ENCODE measurements at places on chromosomes 3 and 15.
A peak's percentile ranks its signal among the peaks of the same experiment; 100 is the strongest.

- DNase-seq: no peak
These were observed 59.8 kb upstream of the BOC start for GRCh38 chr3:113151461-113152031.

GRCh38 chr3:191808073-191808472, 347.1 kb downstream of the PYDC2 start:
- DNase-seq: no peak

DNA sequence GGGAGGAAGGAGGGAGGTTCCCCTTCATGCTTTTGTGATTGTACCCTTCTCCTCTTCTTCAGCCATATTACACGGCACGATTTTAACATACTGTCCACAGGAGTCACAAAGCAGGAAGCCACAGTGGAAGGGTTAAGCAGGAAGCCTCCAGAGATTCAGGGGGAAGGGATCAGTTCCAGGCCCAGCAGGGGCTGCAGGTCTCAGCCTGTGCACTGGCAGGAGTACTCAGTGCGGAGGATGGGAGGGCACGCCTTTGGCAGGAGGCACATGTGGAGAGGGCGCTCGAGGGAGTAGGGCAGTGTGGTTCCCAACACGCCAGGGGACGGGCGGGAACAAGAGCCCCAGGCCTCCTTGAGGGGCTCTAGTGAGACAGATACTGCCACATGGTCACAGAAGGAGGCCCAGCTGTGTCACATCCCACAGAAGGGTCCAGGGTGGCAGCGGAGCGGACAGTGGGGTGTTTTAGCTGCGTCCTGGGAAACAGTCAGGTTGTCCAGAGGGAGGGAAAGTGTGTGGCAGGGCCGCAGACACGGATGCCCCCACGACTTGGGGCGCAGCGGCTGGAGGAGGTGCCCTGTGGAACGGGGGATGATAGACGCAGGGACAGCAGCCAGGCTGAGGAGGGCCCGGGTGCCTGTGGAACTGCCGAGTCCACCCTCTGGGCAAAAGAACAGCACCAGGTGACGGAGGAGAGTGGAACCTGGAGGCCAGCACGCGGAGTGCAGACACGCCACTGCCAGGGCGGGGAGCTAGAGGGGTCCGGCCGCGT, 77.5 kb downstream of the CHSY1 start:
- no peak for DNase-seq

- no peak for DNase-seq
These were observed 164.4 kb downstream of the OPA1 start for GRCh38 chr3:193757457-193757856.

- no peak for DNase-seq
These were observed 14.7 kb downstream of the IDH2 start for GRCh38 chr15:90087454-90088154.

DNA sequence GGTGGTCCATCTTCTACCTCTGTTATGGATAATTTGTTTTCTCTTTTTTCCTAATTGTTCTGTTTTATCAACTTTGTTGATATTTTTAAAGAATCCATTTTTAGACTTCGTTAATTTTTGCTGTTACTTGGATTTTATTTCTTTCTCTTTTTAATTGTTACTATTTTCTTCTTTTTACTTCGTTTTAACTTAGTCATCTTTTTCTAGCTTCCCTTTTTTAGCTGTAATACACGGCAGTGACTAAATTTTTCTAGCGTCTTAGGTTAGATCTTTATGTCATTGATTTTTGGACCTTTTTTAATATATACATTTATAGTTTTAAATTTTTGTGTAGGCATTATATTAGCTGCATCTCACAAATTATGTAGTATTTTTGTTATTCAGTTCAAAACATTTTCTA, 33.1 kb downstream of the ARIH2 start:
- DNase-seq: no peak

DNA sequence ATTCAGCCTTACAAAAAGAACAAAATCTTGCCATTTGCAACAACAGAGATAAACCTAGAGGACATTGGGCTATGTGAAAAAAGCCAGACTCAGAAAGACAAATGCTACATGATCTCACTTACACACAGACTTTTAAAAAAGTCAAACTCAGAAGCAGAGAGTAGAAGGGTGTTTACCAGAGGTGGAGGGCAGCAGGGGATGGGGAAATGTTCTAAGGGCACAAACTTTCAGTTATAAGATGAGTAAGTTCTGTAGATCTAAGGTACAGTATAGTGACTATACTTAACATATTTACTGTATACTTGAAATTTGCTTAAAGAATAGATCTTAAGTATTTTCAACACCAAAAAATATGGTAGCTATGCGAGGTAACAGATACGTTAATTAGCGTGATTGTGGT, 3.0 kb downstream of the MYEF2 start:
- DNase-seq: no peak

DNA sequence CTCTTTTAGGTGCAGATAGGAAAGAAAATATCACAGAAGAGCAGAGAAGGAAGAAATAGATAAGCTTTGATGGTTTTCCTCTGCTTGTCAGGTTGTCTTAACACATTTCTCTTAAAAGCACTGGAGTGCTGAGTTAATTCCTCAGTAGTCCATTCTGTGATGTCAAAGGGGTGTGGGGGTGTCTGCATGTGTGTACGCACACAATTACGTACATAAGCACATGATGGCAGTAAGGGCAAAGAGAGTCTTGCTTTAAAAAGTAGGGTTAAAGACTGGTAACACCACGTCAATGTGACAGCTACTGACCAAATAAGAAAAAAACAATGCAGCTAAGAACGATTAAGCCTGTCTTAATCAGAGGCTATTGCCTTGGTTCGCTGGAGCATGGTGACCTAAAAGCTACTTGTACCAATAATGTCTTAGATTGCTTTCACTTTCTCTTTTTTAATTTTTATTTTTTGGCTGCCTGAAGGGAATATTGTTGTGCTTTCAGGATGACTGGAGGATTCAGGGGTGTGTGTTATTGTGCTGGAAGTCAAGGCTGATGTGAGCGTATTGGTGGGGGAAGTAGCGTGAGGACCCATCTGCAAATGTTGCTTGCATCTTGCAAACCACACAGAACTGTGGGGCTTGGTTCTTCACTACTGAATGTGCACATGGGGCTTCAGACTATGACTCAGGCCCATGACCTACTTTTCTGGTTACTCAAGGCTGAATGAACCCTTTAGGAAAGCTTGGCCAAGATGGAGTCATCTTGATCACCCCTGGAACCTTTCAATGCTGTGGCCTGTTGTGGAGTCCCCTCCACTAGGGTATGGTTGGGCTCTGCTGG, 417.8 kb upstream of the TPM1 start:
- DNase-seq: no peak

DNA sequence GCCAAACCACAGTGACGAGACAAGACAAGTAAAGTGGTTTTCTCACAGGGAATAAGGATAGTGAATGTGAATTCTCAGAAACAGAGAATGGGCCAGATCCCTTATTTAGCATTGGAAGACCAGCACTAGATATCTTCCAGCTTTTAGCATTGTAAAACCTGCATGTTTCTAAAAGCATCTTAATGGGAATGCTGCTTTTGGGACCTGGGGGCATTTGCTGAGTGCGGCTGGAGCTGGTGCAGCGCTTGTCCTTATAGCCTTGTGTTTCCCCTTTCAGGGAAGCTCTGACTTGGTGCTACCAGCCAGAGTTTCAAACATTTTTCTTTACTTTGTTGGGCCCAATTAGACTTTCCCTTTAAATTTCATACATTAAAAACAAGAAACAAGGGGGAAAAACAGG, 52.9 kb downstream of the CLSTN2 start:
- DNase-seq: no peak

DNA sequence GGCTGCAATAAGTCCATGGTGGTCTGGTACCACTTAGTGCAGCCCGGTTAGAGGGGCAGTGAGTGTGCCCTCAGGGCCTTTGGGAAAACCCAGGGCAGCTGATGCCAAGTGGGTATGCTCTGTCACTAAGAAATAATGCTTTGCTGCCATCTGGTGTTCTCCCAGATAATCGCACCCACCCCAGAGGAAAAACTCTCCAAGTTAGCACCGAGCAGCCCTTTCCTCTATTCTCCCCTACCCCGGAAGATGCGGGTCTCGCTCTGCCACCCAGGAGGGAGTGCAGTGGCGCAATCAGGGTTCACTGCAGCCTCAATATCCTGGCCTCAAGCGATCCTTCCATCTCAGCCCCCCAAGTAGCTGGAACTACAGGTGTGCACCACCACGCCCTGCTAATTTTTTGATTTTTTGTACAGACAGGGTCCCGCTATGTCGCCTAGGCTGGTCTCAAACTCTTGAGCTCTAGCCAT, 21.3 kb upstream of the DAPK2 start:
- peak; percentile 67 for DNase-seq

GRCh38 chr3:122484985-122485384, 29.8 kb downstream of the KPNA1 start:
- DNase-seq: no peak

DNA sequence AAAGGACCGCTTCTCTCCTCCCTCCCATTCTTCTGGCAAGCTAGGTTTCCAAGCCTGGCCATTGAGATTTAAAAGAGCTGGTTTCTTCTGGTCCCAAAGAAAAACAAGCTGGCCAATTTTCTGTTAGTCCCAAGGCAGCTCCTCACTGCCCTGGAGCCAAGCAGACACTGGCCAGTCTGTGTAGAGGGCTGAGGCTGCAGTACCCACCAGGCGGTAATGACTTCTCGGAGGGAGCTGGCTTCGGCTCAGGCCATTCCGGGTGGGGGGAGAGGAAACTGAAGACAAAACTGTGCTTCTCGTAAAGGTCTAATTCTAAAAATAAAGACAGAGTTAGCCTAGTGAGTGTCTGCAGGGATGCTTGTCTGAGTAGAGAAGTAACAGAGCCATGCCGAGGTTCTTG, 78.5 kb upstream of the SMAD3 start:
- no peak for DNase-seq

DNA sequence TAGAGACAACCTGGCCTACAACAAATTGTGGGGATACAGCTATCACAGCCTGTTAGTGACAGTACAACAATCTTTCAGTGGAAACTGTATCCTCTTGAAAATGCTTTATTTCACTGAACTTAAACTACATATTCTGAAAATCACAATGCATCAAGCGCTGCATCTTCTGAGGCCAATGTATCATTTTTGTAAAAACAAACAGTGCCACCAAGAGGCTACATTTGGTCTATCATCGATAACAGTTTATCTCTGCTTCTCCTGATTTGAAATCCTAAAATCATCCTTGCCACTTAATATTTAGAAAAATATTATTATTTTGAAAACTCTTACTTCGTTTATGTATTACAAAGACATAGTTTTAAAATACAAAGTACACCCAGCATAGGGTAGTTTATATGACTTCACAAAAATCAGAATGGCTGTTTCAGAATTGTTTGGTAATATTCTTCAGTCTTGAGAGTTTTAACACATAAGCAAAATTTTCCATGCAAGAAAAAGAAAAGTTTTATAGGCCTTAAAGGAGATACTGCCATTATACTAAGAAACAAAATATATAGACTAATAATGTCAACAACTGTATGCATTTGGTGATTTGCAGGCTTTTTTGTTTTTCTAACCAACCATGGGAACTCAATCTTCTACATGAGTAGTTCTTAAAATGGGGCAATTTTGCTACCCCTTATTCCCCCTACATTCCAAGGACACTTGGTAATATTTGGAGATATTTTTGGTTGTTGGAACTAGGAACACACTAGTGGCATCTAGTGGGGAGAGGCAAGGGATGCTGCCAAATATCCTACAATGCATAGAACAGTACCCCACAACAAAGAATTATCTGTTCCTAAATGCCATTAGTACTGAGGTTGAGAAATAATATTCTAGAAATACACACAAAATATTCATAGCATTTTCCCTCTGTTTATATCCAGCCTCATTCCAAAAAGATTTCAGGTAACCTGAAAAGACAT, 42.3 kb downstream of the WDR72 start:
- DNase-seq: no peak

DNA sequence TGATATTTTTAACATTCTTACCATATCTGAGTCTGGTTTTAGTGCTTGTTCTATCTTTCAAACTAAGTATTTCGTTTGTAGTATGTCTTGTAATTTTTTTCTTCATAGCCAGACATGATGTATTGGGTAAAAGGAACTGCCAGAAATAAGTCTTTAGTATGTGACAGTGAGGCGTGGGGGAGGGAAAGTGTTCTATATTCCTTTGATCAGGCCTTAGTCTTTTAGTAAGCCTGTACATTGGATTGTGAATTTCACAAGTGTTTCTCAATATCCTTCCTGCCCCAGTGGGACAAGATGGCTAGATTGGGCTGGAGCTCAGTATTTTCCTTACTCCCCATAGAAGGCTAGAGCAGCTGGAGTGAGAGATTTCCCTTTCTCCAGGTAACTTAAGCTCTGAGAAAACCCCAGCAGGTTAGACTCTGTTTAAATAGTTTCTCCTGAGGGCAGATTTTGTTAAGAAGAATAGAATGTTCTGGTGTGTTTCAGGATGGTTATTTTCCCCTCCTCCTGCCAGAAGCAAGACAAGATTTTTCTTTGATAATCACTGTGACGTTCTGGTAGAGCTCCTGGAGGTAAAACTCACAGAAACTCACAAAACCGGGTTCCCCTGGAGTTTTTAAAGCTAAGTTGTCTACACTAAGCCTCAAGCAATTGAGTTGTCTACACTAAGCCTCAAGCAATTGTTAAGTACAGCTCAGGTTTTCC, 140.7 kb upstream of the ARPP21 start:
- no peak for DNase-seq

DNA sequence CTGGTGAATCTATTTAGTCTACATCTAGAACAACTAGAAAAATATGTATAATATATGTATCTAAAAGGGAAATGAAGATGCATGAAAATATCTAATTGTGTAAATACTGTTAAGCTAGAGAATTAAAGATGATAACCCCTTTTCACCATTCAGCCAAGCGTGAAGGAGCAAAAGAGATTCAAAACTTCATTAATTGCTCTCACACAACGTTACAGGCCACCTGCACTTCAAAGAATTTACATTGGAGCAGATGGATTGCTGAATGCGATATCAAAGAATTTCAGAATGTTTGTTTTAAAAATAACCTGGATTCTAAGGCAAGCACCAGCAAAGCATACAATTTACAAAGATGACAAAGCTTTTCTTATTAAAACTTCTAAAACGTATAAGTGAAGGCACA, 243.2 kb downstream of the ROBO2 start:
- DNase-seq: no peak

DNA sequence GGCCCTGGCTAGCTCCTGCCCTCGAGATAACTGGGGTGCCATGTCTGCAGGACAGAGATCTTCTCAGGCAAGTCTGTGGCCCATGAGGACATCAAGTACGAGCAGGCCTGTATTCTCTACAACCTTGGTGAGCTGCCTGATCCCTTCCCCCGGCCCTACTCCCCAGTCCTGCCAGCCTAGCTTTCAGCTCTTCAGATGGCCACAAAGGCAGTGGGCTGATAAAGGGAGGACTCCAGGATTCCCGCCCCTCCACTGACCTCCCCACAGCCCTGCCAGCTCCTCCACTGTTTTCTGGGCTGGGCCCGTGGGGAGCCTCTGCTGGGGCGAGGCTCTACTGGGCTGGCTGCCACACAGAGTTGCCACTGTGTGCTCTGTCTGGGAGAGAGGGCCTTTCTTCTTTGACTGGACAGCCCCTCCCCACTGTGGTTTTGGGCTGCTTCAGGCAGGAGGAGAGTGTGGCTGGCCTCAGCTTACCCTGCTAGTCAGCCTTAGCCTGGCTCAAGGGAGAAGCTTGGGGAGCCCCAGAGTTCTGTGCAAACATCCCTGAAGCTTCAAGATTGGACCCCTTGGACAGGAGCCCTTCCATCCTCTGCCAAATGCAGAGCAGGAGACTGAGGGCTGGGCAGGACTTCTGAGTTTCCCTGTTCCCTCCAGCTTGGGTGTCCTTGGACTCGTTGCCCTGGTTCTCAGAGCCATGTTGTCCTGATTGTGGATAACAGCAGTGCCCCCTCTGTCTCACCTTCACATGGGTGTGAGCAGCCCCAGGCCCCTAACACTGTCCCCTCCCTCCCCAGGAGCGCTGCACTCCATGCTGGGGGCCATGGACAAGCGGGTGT, 24.4 kb downstream of the PTPN23 start:
- no peak for DNase-seq
